ENCODE measurements at places on chromosomes 7 and 10. TPM values are rescaled to one million over a fixed set of nuclear protein-coding genes. Genes with fewer than 3 reads are reported as not detected.

DNA sequence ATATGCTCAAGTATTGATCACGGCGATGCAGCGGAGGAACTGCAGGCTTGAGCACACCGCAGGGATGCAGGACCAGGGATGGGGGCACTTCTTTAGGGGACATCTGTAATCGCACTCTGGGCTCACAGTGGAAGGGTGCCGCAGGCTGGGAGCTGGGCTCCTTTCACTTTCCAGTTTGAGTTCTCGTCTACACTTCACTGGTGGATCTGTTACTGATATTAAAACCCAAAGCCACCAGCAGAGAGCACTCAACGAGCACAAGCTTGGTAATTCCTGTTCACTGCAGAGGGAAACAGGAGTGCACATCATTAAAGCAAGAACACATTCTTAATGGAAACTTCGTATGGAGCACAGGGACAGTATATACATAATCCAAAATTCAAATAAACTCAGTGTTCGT, 91.3 kb downstream of the PARD3 start:
- DNase-seq = peak; percentile 42

DNA sequence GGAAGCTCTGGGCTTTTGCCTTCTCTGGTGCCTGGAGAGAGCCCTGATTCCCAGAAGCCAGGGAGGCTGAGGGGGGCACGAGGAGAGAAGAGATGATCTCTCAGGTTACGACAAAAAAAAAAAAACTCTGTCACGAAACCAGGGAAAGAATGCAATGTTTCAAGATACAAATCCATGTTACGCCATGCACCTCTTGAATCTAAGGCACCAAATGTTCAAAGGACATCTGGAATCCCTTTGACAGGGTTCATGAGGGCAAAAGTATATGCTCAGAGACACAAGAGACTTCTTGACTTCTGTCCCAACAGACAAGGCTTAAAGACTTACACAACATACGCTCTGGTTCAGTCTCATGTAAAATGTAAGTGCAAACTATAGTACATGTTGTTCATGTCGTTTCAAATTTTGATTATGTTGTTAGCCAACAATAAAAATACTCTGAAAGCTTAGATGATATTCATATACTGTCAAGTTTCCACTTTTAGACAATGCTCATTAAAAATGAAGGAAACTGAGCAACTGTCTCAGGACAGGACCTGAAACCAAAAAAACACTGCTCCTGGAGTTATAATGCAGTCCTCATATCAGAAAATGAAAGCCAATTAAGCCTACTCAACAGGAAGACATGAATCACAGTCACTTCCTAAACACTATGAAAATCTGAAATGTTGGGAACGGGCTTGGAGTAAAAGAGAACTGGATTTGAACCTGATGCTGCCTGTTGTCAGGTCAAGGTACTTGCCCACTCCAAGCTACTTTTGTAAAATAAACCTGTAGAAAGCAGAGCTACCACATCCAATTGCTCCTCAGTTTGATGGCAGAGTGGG, 72.3 kb downstream of the CHCHD3 start:
- DNase-seq = no peak

DNA sequence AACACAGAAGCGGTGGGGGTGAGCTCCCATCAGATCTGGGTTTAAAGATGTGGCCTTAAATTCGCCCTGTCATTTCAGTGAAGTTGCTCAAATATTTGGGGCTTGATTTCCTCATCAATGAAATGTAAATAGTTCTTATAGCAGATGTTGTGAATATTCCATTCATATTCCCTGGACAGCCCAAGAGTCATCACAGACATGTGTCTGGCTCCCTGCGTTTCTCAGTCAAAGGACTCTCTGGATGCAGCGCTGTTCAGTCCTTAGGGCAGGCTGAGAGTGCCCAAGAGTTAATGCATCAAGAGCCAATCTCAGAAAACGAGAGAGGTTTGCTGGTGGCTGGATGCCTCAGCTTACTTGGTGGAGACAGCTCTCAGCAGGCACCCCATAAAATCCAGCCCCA, 475.5 kb upstream of the VSTM2A start:
- DNase-seq = no peak

GRCh38 chr10:78336402-78336791, 302.7 kb downstream of the RPS24 start:
- no peak for DNase-seq

DNA sequence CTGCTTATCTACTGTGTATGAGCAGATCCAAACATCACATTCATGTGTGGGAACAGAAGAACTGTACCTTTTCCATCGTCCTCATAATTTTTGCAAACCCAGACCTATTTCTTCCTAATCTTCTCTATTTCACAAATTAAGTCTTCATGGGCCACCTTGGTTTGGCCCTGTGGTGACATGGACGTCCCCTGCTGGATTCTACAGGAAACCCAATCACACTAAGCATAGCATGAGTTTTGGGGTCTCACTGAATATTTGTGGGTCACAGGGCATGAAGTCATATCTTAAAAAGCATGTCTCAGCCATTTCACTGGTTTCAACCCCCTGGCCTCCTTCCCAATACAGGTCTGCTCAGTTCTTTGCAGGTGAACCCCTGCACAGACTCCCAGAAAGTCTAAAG, 35.8 kb upstream of the CDCA7L start:
- no peak for DNase-seq

- no peak for DNase-seq
These were observed 806.6 kb upstream of the GHITM start for GRCh38 chr10:83332690-83333089.

DNA sequence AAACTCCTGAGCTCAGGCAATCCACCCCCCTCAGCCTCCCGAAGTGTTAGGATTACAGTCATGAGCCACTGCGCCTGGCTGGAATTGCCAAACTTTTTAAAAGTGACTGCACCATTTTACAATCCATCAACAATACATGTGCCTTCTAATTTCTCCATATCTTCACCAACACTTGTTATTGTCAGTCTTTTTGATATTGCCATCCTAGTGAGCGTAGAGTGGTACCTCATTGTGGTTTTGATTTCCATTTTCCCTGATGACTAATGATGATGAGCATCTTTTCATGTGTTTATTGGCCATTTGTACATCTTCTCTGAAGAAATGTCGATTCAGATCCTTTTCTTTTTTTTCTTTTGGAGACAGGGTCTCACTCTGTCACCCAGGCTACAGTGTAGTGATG, 21.7 kb upstream of the STRIP2 start:
- no peak for DNase-seq

GRCh38 chr7:14137676-14138075, 148.2 kb upstream of the ETV1 start:
- DNase-seq = no peak

GRCh38 chr7:517774-518629, 1.6 kb downstream of the PDGFA start:
- no peak for DNase-seq

DNA sequence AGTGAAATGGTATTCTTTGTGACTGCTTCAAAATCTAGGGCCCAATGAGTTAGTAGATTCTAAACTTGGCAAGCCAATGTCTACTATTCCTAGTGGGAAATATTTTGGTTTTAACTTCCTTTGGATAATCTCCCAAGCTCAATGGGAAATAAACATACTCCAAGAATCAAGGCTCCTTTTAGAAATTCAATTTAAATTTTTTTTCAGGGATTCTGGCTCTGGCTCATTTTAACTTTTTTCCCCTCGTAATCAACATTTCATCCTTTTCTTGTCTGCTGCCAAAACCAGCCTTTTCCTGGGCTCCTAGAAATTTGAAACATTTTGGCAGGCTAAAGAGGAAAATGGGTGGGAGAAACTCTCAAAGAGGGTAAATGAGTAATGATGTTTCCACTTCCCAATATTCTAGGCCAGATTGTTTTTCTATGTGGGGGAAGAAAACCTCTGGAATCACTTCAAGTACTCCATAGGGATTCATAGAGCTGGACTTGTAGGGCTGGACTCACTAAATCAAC, 85.6 kb upstream of the AGR3 start:
- DNase-seq = no peak

KCNMA1 gene
- total RNA-seq = 0.02 TPM
